ENCODE measurements at places on chromosomes 2 and 18.

DNA sequence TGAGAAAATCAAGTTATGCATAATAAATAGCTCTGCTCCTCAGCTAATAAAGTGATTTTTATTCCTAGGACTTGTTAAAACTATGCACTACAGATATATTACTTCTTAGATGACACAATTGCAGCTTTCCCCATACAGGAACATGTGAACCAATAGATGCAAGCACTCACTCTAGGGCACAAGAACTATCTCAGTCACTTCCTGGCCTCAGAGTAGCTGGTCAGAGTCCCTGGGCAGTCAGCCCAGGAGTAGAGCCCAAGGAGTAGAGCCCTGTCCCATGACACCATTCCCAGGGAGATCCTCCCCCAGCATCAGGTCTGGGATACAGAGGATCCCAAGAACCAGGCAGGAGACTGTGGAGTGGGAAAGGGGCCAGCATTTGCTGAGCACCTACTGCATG is 2.7 kb downstream of the TNS1 start:
- H3K36me3 ChIP-seq: no peaks in the 10 kb centered on the region
- no peaks in the 10 kb centered on the region for H3K27me3 ChIP-seq

- H3K4me3 ChIP-seq: no peak overlapping the region
- no peak for DNase-seq
- H3K36me3 ChIP-seq: no peaks in the 10 kb centered on the region
Measured at GRCh38 chr2:127537644-127538043, 2.2 kb downstream of the MYO7B start.

GRCh38 chr18:2970344-2970743 is 42.6 kb downstream of the LPIN2 start:
- DNase-seq: no peak
- peaks cover 60% of the 10 kb centered on the region for H3K36me3 ChIP-seq
- no peaks in the 10 kb centered on the region for H3K27me3 ChIP-seq
- peak overlapping the region; percentile 98 for H3K27ac ChIP-seq
- H3K4me1 ChIP-seq: peaks cover 80% of the 10 kb centered on the region
- peak overlapping the region; percentile 45 for H3K4me3 ChIP-seq

GRCh38 chr2:208320686-208321085 is 54.6 kb downstream of the PIKFYVE start:
- H3K36me3 ChIP-seq: peaks cover 80% of the 10 kb centered on the region
- H3K27ac ChIP-seq: no peak overlapping the region
- no peak for DNase-seq
- H3K4me1 ChIP-seq: peaks cover 12% of the 10 kb centered on the region
- no peak overlapping the region for H3K4me3 ChIP-seq

GRCh38 chr18:36075862-36076587 is 8.7 kb upstream of the RPRD1A start:
- H3K27ac ChIP-seq: no peak overlapping the region
- peaks cover 22% of the 10 kb centered on the region for H3K27me3 ChIP-seq
- H3K4me3 ChIP-seq: no peak overlapping the region

DNA sequence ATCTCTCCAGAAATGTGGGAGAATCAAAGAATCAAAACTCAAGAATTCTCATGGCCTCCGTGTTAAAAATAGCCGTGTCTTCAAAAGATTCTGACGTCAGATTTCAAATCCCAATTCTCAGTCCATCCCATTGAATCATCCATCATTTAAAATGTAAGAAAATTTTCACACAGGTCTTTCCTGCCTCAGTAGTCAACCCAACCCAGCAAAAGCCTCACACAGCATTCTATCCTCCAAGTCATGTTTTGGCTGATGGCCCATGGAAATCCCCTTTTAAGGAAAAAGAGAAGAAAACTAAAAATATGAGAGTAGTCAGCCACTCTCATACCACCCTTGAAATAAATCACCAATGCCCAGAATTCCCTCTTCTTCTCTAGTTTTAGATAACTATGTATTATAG is 211.8 kb downstream of the C1D start:
- H3K27ac ChIP-seq: no peak overlapping the region
- DNase-seq: no peak
- no peak overlapping the region for H3K4me3 ChIP-seq

- H3K27me3 ChIP-seq: no peaks in the 10 kb centered on the region
- peaks cover 3% of the 10 kb centered on the region for H3K36me3 ChIP-seq
- H3K27ac ChIP-seq: no peak overlapping the region
- no peak overlapping the region for H3K4me3 ChIP-seq
- H3K4me1 ChIP-seq: peaks cover 33% of the 10 kb centered on the region
- DNase-seq: no peak
Measured at GRCh38 chr2:42193722-42194187, 24.6 kb downstream of the EML4 start.

DNA sequence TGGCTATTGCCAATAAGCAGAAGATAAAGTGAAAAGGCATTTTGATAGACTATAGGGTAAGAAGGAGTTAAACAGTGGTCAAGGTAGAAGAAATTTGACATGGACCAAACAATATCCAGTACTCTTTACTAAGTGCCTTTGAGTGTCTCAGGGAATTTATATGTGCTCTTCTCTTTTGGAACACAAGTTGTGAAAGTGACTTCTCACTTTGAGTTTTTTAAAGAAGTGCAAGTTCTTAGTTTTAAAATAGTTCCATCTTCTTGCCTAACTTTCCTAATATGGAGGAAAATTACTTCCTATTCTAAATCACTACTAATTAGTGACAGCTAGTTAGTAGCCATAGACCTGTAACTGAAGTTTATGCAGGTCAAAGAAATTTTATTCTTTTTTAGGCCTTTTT is 63.4 kb downstream of the AFTPH start:
- DNase-seq: no peak
- no peak overlapping the region for H3K4me3 ChIP-seq
- H3K4me1 ChIP-seq: peaks cover 21% of the 10 kb centered on the region
- H3K27ac ChIP-seq: no peak overlapping the region
- peaks cover 55% of the 10 kb centered on the region for H3K36me3 ChIP-seq
- no peaks in the 10 kb centered on the region for H3K27me3 ChIP-seq

DNA sequence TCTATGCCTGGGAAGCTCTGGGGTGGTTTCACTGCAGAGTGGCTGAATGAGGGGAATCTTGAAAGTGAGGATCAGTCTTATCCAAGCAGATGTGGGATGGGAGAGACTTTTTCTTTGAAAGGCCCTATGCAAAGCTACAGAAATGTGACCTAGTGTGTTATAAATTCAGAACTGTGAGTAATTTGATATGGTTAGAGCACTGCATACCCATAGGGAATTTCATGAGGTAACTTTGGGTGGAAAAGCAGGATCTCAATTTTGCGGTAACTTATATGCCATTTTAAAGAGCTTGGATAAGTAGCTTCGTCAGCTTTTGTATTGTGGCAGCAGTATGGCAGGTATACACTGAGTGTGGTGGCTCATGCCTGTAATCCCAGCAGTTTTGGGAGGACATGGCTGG is 40.9 kb downstream of the GULP1 start:
- no peaks in the 10 kb centered on the region for H3K36me3 ChIP-seq
- no peaks in the 10 kb centered on the region for H3K4me1 ChIP-seq
- no peak overlapping the region for H3K4me3 ChIP-seq
- no peak for DNase-seq

Data from activated T-helper 2 cell treated with anti-CD3 and anti-CD28 coated beads, Interferon-gamma antibody, Interleukin-2, Interleukin-4, amounts not matched to agents 10 μg/mL and 5 μg/mL and 100 μg/mL, durations not matched to agents 14 hours and 24 hours and 36 hours (primary cell).